Activated T-cell treated with anti-CD3 and anti-CD28 coated beads, Interleukin-2, amount 50 U/mL, for 48 hours (primary cell): ENCODE measurements at places on chromosomes 3 and 15.

- no peak for DNase-seq
These were observed 447.7 kb downstream of the GABRG3 start for GRCh38 chr15:27418726-27419125.

GRCh38 chr3:23619705-23620637 lies 185.8 kb upstream of the UBE2E1 start:
- DNase-seq: no peak

GRCh38 chr15:49748791-49749190 lies 127.9 kb downstream of the DTWD1 start:
- no peak for DNase-seq

GRCh38 chr15:63255489-63255990 lies 21.9 kb upstream of the APH1B start:
- DNase-seq: no peak

- DNase-seq: no peak
These were observed 231.2 kb downstream of the CACNA2D3 start for GRCh38 chr3:54353546-54353945.

DNA sequence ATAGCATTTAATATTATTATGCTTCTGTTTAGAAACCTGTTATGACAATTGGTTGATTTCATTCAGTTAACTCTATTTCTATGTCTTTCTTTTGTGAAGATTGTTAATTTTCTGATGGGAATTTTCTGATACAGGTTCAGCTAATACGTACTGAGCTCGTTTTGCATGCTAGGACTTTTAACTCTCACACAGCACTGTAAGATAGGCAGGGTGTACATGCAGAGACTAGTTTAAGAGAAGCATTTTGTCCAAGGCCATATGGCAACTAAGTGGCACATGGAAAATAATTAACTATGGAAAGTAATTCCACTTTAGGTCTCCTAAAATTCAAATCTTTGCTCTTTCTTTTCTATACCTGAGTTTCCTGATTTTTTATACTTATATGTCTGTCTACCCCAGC lies 81.9 kb downstream of the IL1RAP start:
- no peak for DNase-seq

DNA sequence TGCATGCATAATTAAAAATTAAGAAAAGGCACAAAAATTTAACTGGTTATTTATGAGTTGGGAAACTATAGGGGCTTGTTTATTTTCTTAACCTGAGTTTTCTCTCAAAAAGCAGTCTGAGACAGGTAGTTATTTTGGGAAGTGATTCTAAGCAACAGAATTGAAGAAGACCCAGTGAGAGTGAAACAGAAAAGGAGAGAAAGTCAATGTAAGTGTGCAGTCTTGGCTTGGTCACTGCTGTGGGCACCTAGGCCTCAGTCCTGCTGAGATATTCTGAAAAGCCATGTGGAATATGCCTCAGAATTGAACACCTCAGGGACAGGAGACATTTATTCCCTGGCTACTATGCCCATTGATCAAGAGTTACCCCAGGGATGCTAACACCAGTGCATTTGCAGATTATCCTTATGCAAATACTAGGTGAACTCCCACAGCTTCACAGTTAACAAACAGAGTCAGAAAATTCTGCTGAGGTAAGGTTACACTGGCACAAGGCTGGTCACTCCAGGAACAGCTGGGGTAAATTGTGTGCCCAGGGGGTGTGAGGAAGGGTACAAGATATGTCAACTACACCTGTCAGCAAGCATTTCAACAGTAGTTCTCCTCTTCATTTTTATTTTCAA lies 222.7 kb downstream of the EFHB start:
- no peak for DNase-seq

DNA sequence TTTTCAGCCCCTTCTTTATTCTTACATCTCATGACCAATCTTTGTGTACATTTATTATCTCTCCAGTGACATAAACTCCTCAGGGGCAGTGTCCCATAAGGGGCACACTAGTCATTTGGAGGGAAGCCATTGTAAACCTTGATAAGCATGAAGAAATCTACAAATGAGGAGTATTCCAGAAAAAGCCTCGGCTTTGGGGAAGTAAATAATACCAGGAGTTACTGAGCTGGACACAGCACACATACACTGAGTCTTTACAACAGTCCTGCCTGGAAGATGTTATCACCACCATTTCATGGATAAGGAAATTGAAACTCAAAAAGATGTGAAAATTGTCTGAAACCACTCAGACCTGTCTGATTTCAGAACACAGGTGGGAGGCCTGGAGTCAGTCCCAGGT lies 15.4 kb upstream of the POLR2M start:
- no peak for DNase-seq

GRCh38 chr3:57278237-57278636 lies 14.2 kb downstream of the ASB14 start:
- no peak for DNase-seq

GRCh38 chr3:172501540-172501939 lies 21.7 kb downstream of the TNFSF10 start:
- DNase-seq: no peak

GRCh38 chr15:35842631-35843030 lies 296.7 kb upstream of the DPH6 start:
- DNase-seq: no peak

DNA sequence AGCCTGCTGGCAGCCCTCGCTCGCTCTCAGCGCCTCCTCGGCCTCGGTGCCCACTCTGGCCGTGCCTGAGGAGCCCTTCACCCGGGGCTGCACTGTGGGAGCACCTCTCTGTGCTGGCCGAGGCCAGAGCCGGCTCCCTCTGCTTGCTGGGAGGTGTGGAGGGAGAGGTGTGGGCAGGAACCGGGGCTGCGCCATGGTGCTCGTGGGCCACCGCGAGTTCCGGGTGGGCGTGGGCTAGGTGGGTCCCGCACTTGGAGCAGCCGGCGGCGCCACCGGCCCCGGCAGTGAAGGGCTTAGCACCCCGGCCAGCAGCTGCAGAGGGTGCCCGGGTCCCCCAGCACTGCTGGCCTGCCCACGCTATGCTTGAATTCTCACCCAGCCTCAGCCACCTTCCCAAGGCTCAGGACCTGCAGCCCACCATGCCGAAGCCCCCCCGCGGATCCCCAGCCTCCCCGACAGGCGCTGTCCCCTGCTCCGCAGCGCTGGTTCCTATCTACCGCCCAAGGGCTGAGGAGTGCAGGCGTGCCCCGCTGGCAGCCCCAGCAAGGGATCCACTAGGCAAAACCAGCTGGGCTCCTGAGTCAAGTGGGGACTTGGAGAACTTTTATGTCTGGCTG lies 863.3 kb downstream of the IGSF11 start:
- no peak for DNase-seq

- no peak for DNase-seq
These were observed 158.3 kb upstream of the CGNL1 start for GRCh38 chr15:57217778-57218598.

DNA sequence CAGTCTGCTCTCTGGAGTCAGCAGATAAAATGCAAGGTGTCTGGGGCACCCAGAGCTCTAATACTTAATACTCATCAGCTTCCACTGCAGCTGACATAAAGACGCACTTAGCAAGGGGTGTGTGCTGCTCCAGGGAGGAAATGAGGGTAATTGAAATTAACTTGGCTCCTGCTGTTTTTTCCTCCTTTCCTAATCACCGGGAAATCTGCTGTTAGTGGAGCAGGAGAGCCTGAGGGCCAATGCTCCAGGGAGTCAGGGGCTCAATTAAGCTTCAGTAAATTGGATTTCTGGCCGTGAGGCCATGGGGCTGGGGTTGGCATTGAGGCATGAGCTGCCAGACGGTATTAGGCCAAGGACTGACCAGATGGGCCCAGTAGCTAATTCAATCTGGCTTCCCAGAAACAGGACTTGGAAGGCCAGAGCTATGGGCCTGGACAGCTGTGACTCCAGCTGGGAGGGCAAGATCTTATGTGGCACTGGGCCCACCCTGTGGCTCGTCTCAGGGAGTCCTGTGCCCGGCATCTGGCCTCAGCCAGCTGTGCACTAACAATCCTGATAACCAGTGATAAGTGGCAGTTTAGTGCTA lies 30.7 kb upstream of the CHRNB4 start:
- no peak for DNase-seq

DNA sequence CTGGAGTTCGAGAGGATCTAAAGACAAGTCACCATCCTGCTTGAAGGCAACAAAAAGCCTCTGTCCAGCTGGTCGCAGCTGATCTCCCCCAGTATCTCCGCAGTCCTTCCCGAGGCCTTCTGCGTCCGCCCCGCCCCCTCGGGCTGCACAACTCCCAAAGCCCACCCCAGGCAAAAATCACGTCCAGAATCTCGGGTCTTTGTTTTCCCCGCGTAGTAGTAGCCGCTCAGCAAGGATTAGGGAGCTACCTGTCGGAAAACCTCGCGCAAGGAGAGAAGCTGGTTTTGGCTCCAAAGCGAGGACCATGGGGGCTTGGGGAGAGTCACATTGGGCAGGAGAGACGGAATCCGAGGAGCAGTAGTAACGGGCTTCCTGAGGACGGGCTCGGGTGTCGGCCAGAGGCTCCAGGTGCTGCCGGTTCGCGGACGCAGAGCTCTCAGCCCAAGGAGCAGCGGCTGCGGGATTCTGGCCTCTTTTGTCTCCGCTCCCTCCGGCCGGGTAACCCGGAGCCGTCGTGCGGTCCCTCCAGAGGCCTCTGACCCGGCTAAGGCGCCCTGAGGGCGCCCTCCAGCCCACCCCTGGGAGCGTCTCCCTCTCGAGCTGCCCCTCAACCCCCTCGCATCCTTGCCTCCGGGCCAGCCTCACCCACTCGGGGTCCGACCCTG lies 401 bp downstream of the ZSCAN29 start:
- no peak for DNase-seq

- no peak for DNase-seq
These were observed 32.8 kb downstream of the TKT start for GRCh38 chr3:53223025-53223424.

DNA sequence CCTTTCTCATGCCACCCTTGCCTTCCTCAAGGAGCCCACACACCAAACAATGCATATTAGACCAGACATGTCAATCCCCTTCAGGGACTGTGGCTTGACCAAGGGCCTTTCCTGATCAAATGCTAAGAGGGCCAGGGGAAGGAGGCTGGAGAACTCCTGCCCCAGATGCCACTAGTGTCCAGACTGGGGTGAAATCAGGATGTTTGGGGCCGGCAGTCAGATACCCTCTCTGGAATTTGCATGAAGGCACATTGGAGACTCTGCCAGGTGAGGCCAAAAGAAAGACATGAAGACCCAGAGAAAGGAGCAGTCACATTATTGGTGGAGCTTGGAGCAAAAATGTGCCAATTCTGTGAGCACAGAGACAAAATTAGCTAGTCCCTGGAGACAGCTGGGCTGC lies 154.1 kb downstream of the TLE3 start:
- DNase-seq: no peak

DNA sequence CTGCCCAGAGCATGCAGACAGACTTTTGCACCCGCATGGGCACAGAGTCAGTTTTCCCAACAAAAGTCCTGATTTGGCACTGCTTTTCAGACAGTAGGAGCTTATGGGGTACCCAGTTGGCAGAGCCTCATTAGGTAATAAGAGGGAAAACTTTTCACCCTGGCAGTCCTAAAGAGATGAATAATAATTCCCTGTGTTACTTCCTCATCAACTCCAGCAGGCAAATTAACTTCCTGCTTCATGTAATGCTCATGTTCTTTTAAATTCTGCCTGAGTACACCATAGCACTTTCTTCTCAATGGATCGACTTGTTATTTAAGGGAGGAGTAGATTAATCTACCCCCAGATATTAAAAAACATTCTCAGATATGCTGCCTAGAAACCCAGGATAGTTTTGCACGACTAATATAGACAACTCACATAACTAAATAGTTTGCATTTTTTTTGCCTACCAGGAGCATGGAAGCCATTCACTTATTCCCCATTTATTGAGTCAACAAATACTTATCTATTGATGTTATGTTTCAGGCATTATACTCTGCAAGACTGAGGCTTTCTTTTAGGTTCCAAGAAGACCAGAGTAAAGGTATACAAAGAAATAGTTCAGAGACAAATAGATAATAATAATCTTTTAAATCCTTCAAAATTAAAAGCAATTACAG lies 214.5 kb downstream of the KCNMB2 start:
- DNase-seq: no peak

- DNase-seq: no peak
These were observed 38.2 kb downstream of the CDIN1 start for GRCh38 chr15:36617529-36618196.

- no peak for DNase-seq
These were observed 85.5 kb upstream of the FGF12 start for GRCh38 chr3:192812743-192813383.

DNA sequence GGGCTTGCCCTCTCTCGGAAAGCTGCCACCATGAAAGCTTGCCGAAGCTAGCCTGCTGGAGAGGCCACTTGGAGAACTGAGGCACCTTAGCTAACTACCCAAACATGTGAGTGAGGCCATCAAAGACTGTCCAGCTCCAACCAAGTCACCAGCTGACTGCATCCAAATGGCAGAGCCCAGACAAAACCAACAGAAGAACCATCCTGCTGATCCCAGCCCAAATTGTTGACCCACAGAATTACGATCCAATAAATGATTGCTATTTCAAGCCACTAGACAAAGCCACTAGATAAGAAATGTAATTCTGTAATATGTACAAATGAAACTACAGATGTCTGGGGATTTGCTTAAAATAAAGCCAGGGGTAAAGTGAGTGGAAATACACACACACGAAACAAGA lies 109.8 kb upstream of the TRPM1 start:
- DNase-seq: no peak

GRCh38 chr15:51189669-51190385 lies 95.1 kb upstream of the TNFAIP8L3 start:
- no peak for DNase-seq

DNA sequence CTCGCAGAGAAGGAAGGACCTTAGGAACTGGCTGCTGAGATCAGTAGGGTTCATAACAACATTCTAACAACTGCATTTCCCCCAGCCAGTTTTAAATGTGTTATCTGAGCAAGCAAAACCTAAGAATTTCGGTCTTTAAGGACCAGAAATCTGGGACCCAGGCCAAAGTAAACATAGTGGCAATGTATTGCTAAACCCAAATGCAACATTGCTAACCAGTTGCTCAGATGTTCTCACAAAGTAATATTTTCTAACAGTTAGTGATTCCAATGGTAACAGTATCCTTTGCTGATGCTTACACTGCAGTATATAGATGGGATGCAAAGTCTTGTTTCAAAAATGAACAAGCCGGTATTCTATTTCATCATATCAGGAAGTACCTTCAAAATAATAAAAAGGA lies 254.3 kb downstream of the RYR3 start:
- DNase-seq: no peak

- no peak for DNase-seq
These were observed 176.7 kb upstream of the CADPS start for GRCh38 chr3:63051920-63052319.

- no peak for DNase-seq
These were observed 391.4 kb upstream of the FRG2C start for GRCh38 chr3:75272691-75273090.

GRCh38 chr15:80618685-80619400 lies 76.3 kb upstream of the ABHD17C start:
- DNase-seq: no peak

GRCh38 chr15:63449731-63450130 lies 54.7 kb upstream of the USP3 start:
- DNase-seq: no peak
